ENCODE measurements at places on chromosomes 11 and 22.

- no peak for DNase-seq
These were observed 1116.0 kb downstream of the TBC1D22A start for GRCh38 chr22:47878460-47878859.

- DNase-seq = no peak
These were observed 76.4 kb downstream of the TMEM135 start for GRCh38 chr11:87114093-87114492.

GRCh38 chr11:36148701-36149100 lies 140.5 kb downstream of the COMMD9 start:
- no peak for DNase-seq

- DNase-seq = no peak
These were observed 926 bp downstream of the CD6 start for GRCh38 chr11:60972182-60973030.

DNA sequence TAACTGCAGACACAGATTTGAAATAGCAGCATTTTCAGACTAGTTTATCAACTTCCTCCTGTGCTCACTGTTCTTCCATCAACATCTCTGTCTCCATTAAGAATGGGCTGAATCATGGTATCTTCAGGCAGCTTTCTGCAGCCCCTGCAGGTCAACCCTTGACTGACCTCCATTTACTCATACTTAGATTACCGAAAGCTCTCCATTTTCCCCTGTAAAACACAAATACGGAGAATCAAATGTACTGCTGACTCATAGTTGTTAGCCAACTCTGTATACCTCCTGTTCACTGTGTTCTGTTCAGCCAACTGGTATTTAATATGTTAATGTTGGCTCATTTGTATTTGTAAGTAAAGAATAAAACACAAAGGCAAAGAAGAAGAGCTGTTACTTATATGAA lies 364.0 kb downstream of the CASP12 start:
- no peak for DNase-seq
